ENCODE measurements at places on chromosomes 16 and 17.

- no peak for DNase-seq
Measured at GRCh38 chr16:78972006-78972405, 628.5 kb downstream of the MAF start.

- no peak for DNase-seq
Measured at GRCh38 chr16:55662644-55663031, 6.8 kb downstream of the SLC6A2 start.

GRCh38 chr16:49419006-49419405 is 45.4 kb downstream of the C16orf78 start:
- no peak for DNase-seq

GRCh38 chr16:78894886-78895285 is 705.7 kb downstream of the MAF start:
- no peak for DNase-seq

DNA sequence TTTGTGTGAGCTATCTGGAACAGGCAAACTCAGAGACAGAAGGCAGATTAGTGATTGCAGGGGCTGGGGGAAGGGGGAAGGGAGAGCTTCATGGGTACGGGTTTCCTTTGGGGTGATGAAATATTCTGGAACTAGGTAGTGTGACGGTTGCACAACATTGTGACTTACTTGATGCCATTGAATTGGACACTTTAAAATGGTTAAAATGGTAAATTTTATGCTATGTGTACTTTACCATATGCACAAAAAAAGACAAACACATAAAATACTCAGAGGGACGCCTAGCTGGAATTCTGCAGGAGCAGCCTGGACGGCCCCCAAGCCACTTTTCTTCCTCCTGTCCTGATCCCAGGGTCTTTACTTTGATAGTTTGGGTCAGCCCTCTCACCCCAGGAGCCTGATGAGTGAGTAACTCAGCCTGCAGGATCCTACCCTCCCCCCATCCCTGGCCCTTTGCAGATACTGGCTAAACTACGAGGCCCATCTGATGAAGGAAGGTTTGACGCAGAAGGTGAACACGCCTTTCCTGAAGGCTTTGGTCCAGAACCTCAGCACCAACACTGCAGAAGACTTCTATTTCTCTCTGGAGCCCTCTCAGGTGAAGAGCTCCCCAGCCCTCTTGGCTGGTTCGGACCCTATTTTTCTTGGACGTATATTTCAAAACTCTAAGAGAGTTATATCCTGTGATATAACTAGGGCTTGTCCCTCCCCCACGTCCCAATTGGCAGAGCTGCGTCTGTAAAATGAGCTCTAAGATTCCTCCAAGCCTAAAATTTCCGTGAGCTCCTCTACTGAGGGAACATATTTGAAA is 7.8 kb downstream of the ADGRG3 start:
- DNase-seq = no peak

DNA sequence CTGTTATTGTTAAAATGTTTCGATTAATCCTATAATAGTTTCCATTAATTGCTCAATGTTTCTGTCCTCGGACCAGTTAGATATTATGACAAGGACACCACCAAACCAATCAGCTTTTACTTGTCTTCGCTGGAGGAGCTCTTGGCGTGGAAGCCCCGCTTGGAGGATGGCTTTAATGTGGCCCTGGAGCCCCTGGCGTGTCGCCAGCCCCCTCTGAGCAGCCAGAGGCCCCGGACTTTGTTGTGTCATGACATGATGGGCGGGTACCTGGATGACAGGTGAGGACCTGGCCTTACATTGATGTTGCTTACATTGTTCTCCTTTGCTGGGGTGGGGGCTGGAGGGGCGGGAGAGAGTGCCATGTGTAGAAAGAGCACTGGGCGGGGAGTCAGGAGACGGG is 3.0 kb downstream of the ENGASE start:
- DNase-seq = no peak

DNA sequence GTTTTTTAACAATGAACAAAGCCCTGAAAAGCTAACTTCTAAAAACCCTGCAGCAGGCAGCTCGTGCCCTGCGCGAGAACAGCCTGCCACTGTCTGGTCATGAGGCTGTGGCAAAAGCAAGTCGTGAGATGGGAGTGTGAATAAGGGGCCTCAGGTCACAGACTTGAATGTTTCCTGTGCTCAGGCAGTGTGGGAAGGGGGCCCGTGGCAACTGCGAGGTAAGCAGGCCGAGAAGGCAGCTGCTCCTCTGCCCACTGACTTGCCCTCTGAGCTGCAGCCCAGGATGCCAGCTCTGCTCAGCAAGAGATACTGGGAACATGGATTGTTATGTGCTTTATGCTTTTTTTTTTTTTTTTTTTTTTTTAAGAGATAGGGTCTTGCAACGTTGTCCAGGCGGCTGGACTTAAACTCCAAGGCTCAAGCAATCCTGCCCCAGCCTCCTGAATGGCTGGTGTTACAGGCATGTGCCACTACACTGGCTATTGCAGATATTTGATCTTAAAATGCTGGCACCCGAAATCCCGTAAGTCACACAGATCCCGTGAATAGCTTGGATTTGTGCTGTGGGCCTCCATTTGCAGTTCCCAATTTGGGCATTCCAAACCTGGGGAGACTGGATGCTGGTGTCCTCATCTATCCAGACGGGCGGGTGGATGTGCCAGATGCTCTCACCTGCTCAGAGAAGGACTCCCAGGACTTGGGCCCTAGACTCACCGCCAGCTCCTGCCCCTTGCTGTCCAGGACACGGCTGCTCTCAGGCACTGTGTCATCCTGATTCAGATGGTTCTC is 44.0 kb downstream of the UBN1 start:
- DNase-seq = no peak

DNA sequence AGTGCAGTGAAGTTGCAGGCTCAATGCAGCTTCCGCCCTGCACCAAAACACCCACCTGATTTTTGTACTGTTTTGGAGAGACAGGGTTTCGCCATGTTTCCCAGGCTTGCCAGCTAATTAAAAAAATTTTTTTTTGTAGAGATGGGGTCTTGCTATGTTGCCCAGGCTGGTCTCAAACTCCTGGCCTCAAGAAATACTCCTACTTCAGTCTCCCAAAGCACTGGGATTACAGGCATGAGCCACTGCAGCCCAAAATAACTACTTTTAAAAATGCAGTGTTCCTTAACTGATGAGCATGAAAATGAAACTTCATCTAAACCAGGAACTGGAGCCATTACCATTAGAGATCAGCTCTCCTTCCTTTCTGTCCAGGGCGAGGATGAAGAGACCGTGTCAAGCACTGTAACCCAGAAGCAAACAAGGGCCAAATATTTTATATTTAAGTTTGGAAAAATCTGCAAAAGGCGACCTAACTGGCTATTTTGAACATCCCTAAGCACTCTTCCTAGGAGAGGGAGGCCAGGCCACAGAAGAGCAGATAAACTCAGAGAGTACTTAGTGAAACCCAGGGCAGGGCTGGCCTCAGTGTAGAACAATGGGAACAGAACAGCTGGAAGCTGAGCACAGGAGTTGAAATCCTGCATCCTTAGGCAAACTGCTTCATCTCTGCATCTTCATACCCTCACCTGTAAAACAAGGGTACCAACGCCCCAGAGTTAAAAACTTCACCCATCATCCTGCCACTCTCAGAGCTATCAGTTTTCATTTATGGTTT is 24.0 kb downstream of the CREBBP start:
- DNase-seq = no peak

DNA sequence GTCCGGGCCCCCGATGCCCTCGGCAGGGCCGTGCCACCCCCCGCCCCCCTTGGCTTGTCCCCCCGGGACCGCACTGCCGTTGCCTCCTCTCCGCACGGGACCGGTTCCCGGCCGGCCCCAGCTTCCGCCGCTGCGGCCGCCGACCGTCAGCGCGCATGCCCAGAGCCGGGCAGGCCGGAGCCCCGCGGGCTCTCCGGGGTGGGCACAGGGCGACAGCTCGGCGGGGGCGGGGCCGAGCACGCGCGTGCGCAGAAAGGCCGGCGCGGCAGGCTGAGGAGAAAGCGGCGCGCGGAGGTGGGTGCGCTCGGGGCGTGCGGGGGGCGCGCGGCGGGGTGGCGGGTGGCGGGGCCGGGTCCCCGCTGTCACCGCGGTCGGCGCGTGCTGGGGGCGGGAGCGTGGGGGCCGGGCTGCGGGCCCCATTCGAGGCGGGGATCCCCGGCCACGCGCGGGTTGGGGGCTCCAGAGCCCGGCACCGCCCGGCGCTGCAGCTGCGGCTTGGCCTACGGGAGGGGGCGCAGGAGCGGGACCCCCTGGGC is at the start of gene TBC1D24:
TBC1D24 (plus strand) TSS at position 251 of the 536 bp plus-strand sequence. CDS start 21,022 bp downstream, outside the sequence.
- DNase-seq = no peak

DNA sequence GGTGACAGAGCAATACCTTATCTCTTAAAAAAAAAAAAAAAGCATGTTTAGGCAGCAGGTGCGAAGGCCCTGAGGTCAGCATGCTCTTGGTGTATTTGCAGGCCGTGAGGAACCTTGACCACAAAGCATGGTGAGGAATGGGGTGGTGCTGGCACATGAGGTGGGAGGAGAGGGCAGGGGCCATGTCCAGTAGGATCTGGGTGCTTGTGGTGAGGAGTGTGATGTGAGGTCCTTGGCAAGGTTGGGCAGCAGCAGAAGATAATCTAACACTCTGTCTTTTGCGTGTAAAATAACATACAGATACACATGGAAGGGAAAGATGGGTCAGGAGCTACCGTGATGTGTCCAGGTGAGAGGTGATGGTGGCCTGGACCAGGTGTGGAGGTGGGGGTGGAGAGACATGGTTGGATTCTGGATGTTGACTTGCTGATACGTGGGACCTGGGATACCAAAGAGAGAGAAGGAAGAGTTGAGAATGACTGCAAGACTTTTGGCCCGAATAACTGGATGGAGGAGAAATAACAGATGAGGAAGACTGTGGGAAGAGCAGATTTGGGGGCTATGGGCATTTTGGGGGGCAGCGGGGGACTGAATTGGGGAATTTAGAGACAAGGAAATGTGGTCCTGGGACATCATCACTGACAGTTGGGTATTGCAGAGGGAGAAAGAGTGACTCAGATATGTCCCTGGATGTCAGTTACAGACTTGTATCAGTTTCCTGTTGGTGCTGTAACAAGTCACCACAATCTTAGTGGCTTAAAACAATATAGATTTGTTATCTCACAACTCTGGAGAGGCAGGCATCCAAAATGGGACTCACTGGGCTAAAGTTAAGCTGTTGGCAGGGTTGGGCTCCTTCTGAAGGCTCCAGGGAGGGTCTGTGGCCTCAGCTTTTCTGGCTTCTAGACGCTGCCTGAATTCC is 274.9 kb downstream of the HAPSTR1 start:
- no peak for DNase-seq

DNA sequence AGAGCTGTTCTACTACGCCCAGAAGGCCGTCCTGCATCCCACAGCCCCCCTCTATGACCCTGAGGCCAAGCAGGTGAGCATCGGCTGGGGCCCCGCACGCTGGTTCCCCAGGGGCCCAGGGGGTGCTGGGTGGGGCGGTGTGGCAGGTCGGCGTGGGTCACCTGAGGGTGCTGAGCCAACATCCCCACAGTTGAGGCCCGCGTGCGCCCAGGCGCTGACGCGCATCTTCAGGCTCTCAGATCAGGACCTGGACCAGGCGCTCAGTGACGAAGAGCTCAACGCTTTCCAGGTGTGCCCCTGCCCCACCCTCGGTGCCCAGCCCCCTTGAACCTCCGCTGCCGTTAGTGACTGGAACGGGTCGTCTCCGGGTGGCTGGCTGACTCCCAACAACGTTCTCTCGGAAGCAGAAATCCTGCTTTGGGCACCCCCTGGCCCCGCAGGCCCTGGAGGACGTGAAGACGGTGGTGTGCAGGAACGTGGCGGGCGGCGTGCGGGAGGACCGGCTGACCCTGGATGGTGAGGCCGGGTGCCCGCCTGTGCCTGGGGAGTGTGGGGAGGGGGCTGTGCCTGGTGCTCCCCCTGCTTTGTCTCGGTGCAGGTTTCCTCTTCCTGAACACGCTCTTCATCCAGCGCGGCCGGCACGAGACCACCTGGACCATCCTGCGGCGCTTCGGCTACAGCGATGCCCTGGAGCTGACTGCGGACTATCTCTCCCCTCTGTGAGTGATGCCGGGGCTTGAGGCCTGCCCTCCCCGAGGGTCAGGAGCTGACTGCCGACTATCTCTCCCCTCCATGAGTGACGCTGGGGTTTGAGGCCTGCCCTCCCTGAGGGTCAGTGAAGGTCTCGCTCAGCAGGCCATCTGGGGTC is 2.8 kb downstream of the RHOT2 start:
- DNase-seq = no peak

- no peak for DNase-seq
Measured at GRCh38 chr16:10206215-10206614, 24.0 kb upstream of the GRIN2A start.

DNA sequence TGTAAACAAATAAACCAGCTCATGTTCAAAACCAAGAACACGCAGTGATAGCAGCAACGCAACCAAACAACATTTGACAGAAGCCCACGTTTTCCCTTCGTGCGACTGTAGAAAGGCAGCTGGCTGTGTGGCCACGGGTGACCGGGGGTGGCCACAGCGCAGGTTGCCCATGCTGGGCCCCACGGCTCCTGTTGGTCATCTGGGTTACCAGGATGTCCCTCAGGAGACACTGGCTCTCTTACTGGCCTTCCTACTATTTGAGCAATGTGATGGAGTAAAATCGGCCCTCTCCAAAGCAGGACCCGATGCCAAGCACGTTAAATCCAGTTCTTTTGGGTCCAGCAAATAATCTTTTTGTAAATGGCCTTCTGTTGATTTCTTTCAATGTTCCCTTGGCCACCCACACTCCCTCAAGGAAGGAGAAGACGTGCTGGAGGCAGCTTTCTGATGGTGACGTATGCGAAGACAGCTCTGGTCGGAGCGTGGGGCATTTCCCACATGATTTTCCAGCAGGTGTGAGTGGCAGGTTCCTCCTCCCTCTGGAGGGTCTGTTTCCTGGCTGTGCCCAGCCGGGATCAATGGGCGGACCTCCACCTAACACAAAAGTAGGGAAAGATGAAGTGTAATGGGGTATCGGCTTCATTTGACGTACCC is 143.1 kb upstream of the CHMP6 start:
- DNase-seq = no peak
